ENCODE measurements at places on chromosomes 1 and 21.
A peak's percentile ranks its signal among the peaks of the same experiment; 100 is the strongest.

GRCh38 chr1:6392809-6393399 is 663 bp downstream of the ACOT7 start:
- no peak for DNase-seq

DNA sequence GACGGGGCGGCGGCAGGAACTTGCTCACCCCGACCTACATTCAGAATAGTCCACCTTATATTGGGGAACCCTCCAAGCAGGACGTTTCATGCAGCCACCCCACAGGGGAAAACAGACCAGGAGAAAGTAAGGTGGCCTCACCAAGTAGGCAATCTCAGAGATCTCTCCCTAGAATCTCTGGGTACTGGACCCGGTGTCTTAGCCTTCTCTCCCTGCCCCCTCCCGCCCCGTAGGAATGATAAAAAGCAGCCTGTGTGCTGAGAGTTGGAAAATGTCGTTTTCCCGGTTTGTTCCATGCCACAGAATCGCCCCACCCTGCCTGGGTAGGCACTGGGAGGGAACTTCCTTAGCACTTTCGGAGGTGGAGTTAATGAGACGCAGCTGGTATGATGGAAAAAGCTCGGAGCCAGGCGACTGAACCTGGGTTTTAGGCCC is 789 bp upstream of the PTPN14 start:
- peak; percentile 74 for DNase-seq

GRCh38 chr1:55214934-55215193 is 300 bp downstream of the USP24 start:
- DNase-seq: no peak

GRCh38 chr1:230827081-230827681 is 41.1 kb downstream of the C1orf198 start:
- peak; percentile 28 for DNase-seq

- DNase-seq: no peak
Observed at GRCh38 chr1:160685266-160685665, 26.4 kb downstream of the CD48 start.

DNA sequence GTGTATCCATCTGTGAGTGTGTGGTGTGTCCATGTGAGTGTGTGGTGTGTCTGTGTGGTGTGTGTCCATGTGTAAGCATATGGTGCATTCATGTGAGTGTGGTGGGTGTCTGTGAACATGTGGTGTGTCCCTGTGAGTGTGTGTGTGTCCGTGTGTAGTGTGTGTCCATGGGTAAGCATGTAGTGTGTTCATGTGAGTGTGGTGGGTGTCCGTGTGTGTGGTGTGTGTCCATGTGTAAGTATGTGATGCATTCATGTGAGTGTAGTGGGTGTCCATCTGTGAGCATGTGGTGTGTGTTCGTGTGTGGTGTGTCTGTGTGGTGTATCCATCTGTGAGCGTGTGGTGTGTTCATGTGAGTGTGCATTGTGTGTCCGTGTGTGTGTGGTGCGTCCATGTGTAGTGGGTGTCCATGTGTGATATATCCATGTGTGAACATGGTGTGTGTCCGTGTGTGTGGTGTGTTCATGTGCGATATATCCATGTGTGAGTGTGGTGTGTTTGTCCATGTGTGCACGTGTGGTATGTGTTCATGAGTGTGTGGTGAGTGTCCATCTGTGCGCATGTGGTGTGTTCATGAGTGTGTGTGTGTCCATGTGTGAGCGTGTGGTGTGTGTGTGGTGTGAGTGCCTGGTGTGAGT is 12.3 kb downstream of the SLC19A1 start:
- no peak for DNase-seq

DNA sequence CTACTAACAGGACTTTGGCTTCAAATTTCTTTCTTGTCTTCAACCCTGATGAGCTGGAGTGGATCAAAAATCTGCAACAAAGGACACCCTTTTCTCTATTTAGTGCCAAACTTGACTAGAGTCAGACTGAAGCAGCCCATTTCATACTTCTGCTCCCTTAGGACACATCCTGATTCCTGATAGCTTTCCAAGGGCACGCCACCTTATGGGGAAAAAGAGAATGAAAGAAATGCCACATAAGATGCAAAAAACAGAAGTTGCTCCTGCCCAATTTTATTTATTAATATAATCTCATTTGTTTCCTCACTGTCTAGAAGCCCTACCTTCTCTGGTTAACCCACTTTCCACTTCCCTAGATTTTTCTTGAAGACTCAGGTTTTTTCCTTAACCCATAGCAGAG is 72.7 kb upstream of the NBPF4 start:
- DNase-seq: no peak

- peak; percentile 34 for DNase-seq
Observed at GRCh38 chr1:174408146-174408545, 39.6 kb upstream of the GPR52 start.

- DNase-seq: peak; percentile 76
Observed at GRCh38 chr1:161726473-161727255, 5.3 kb downstream of the FCRLB start.

- DNase-seq: peak; percentile 77
Observed at GRCh38 chr1:118294875-118295642, 110.0 kb upstream of the SPAG17 start.

- DNase-seq: no peak
Observed at GRCh38 chr1:106721790-106722189, 334.7 kb upstream of the PRMT6 start.

GRCh38 chr1:247322442-247322841 is 9.2 kb downstream of the ZNF496 start:
- DNase-seq: no peak

- no peak for DNase-seq
Observed at GRCh38 chr1:20089328-20090077, 19.5 kb downstream of the PLA2G5 start.

- DNase-seq: no peak
Observed at GRCh38 chr1:71881611-71882010, 400.7 kb downstream of the NEGR1 start.

Measured in skin of body (tissue), 3 donors.